Motor neuron (in vitro differentiated cells): ENCODE measurements at places on chromosomes 12 and 14. TPM values are rescaled to one million over a fixed set of nuclear protein-coding genes. Genes with fewer than 3 reads are reported as not detected.

MYRFL gene
- 0.52 and 0.57 TPM in 2 replicates for total RNA-seq

GCN1 gene
- total RNA-seq = 74.5 and 75.9 TPM in 2 replicates

C12orf43 gene
- 16.3 and 17.5 TPM in 2 replicates for total RNA-seq

IPO8 gene
- 10.3 and 14.3 TPM in 2 replicates for total RNA-seq

CLEC14A gene
- 1.8 and 1.9 TPM in 2 replicates for total RNA-seq

ART4 gene
- 0.15 and 0.35 TPM in 2 replicates for total RNA-seq

CCDC177 gene
- total RNA-seq = 3.5 and 4.3 TPM in 2 replicates
